ENCODE measurements at places on chromosomes 16 and 17.
A peak's percentile ranks its signal among the peaks of the same experiment; 100 is the strongest.

DNA sequence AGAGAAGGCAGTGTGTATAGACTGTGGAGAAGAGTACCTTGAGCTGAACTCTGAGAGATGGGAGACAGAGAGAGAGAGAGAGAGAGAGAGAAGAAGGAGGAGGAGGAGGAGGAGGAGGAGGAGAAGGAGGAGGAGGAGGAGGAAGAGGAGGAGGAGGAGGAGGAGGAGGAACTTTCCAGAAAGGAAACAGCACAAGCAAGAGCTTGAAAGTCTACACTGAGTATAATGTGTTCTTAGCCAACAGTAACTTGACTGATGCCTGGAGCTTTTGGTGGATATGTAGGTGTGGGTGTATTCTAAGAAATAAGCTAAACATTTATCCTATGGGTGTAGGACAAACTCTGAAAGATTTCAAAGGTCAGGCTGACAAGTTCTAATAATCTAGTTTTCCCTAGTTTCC, 116.4 kb downstream of the SNX11 start:
- no peak for DNase-seq

GRCh38 chr17:49514071-49514721, 19.1 kb downstream of the NGFR start:
- DNase-seq = no peak

GRCh38 chr17:8475781-8476180, 40.1 kb downstream of the NDEL1 start:
- no peak for DNase-seq

DNA sequence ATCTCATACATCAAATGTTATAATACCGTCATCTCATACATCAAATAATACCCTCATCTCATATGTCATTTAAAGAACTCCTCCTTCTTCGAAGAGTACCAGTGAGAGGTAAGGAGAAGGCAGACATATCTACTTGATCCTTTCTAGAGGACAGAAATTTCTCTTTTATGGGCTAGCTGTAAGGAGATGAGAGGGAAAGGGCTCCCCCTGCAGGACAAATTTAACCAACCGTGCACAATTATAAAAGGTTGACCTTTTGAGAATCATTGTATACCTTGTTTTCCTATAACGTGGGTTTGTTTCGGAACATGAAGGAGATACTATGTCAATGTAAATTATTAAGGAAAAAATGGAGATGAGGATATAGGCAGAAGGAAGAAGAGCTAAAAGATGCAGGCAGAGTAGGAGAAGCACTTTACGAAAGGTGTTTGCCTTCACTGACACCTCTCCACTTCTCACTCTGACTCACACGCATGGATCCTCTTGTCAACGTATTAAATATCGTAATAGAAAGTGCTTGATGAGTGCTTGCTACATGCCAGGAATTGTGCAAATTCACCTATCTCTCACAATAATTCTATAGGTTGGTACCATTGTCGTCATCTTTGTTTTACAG, 465.9 kb upstream of the ERCC4 start:
- DNase-seq = no peak

- no peak for DNase-seq
These were observed 3.5 kb downstream of the CENPX start for GRCh38 chr17:82018989-82019689.

DNA sequence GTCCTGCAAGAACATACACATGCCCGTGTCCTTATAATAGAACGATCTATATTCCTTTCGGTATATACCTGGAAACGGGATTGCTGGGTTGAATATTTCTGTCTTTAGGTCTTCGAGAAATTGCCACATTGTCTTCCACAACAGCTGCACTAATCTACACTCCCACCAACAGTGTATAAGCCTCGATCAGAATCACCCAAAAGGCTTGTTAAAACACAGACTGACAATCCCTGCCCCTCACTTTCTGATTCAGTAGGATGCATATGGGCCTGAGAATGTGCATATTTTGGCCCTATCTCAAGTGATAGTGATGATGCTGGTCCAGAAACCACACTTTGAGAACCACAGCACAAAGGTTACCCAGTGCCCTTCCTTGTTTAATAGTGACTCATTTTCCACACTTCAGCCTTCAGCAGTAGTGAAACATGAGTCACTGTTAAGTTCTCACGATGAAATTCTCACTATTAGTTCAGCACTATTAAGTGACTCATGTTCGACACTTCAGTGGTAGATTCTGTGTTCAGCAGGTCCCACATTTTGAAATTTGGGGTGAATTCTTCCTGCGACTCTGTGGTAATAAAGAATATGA, 215.6 kb downstream of the GRIN2A start:
- no peak for DNase-seq

DNA sequence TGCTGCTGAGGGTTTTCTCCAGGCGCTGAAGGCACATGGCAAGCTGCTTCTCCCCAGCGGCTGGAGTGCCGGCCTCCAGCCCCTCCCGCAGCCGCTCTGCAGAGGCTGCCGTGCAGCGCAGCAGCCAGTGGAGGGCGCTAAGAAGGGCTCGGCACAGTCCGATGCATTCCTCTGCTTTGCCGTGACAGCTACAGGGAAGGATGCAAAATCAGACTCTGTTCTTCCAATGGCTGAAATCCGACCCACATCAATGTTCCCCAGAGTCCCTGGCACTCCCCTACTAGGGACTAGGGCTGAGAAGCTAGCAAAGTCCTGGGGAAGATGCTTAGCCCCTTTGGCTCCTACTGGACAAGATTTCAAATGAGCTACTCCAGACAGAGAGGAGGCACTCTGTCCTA, 19.0 kb downstream of the MED24 start:
- DNase-seq = no peak

DNA sequence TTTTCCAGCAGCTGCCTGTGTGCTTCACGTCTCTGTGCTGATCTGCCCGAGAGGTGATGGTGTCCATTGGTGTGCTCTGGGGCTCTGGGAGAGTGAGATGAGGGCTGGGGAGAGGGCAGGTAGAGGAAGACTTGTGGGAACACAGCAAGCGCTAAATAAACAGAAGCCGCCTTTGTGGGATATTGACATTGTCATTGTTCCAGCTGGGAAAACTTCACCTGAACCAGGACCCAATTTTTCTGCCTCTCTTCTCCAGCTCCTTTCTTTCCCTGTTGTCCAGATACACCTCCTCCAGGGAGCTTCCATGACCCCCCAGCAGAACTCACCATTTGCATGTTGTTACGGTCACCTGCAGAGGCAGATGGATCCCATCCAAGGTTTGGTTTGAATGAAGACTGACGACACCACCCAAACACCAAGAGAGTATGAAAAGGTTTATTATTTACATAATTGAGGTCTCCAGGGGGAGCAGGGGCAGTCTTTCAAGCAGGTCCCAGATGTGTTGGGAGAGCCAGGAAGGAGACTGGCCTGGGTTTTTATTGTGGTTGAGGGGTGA, 3.6 kb upstream of the ITGA3 start:
- DNase-seq = no peak

DNA sequence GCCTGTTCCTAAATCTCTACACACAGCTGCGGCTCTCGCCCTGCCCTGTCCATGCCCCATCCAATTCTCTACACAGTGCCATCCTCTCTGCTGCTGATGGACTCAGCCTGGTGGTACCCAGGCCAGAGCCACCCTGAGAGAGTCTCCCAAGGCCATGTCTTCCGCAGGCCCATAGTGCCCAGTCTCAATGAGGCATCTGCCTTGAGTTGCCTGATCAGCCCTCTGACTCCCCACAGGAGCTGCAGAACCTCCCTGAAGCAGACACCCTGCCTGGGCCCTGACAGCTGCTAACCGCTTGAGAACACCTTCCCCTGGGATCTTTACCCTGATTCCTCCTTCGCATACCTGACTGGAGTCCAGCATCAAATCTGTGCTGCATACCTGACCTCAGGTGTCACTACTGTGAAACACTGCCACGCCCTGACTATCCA, 13.3 kb downstream of the TSPOAP1 start:
- DNase-seq = no peak

DNA sequence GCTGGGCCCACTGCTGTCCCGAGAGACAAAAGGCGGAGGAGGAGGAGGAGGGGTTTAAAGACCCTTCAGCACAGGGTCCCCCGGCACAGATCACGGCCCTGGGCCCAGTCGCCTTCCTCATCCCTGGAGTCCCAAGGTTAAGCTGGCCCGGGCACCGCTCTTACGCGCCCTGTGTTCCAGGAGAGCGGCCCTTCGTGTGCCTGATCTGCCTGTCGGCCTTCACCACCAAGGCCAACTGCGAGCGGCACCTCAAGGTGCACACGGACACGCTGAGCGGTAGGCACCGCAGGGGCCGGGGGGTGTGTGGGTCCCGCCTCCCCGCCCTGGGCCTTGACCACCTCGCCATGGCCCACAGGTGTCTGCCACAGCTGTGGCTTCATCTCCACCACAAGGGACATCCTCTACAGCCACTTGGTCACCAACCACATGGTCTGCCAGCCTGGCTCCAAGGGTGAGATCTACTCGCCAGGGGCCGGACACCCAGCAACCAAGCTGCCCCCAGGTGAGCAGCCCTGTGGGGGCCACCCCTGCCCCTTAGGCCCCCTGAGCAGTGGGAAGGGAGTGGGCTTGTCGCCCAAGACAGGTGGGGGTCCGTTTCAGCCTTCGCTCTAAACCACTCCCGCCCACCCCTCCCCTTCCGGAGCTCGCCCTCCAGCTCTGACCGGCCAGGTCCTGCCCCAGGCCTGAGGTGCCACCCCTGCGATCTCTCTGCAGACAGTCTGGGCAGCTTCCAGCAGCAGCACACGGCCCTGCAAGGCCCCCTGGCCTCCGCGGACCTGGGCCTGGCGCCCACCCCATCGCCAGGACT, 37.6 kb upstream of the ZC3H18 start:
- no peak for DNase-seq

- no peak for DNase-seq
These were observed 65.1 kb downstream of the RTN4RL1 start for GRCh38 chr17:1959871-1960544.

DNA sequence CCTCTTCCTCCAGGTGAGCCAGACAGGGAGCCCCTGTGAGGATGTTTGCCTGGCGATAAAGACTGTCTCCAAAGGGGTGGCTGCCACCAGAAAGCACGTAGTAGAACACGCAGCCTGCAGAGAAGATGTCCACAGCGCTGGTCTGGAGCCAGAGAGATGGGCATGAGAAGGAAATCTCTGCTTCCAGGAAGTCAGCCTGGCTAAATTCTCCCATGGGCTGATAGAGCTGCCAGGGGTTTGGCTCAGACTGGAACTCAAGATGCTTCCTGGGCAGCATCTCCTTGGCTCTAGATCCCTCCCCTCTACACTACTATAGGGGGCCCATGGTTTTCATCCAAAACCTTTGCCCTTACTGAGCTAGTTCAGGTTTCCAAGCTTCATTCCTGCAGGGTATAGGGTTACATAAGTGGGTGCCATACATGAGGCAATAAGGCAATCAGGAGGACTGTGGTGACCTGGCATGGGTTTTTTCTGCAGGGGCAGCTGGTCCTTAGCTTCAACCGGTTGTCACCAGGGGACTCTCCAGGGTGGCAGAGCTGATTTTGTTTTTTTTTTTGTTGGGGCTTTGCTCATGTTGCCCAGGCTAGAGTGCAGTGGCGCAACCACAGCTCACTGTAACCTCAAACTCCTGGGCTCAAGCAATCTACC, 13.6 kb downstream of the PLK1 start:
- no peak for DNase-seq

- DNase-seq = peak; percentile 17
These were observed 26.2 kb upstream of the PIK3R5 start for GRCh38 chr17:8991514-8992285.

- no peak for DNase-seq
These were observed 8.1 kb upstream of the FOXF1 start for GRCh38 chr16:86501989-86502855.

GRCh38 chr16:84397090-84397489, 28.8 kb downstream of the ATP2C2 start:
- DNase-seq = no peak

DNA sequence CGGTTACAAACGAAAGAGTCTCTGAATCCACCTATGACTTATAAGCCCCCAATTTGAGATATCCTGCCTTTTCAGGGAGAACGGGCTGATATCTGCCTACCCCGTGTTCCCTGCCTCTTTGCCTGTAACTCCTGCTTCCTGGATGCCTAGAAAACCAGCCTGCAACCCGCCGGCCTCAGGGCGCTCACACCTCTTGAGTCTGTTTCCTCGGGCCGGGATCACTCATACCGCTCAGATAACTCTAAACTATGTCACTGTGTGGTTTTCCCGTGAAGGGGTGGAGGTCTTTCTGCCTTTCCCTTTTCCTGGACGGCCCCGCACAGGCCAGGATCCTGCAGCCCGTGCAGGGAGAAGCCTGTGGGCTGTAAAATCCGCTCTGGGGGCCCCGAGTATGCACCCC, 10.4 kb downstream of the RPUSD1 start:
- DNase-seq = no peak

DNA sequence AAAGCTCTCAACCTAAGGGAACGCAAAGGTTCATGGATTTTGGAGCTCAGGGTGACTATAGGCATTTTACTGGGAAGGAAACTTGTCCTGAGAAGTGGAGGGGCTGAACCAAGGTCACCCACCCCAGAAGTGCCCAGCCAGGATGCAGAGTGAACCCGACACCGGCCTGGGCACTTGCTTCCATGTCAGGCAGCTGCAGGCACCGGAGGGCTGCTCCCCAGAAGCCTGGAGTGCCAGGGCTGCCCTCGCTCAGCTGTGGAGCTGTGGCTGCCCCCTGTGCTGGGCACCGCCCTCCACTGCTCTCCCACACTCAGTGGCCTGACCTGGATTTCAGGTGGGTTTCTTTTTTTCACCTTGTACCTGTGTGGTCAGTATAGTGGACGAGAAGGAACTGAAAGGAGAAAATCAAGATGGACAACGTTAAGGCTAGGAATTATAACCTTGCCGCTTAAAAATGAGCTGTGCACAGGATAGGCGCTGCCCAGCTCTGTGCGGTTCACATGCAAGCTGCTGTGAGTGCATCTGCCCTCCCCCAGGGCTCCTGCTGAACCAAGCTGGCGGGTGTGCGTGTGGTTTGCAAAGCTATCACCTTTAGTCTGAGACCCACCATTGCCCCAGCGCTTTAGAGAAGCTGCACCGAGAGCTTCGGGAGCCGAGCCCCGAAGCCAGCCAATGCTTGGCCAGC, 2.2 kb downstream of the MAPK8IP3 start:
- no peak for DNase-seq

GRCh38 chr16:48194828-48195556, 39.2 kb upstream of the ABCC12 start:
- DNase-seq = no peak

GRCh38 chr16:71520550-71520949, 5.7 kb upstream of the CHST4 start:
- DNase-seq = no peak

GRCh38 chr17:44905006-44906000, 6.1 kb upstream of the EFTUD2 start:
- no peak for DNase-seq

- DNase-seq = no peak
These were observed 14.3 kb upstream of the FOXN1 start for GRCh38 chr17:28491860-28492259.
